H1 (cell line): ENCODE measurements at places on chromosomes 6 and 20.
A peak's percentile ranks its signal among the peaks of the same experiment; 100 is the strongest.

DNA sequence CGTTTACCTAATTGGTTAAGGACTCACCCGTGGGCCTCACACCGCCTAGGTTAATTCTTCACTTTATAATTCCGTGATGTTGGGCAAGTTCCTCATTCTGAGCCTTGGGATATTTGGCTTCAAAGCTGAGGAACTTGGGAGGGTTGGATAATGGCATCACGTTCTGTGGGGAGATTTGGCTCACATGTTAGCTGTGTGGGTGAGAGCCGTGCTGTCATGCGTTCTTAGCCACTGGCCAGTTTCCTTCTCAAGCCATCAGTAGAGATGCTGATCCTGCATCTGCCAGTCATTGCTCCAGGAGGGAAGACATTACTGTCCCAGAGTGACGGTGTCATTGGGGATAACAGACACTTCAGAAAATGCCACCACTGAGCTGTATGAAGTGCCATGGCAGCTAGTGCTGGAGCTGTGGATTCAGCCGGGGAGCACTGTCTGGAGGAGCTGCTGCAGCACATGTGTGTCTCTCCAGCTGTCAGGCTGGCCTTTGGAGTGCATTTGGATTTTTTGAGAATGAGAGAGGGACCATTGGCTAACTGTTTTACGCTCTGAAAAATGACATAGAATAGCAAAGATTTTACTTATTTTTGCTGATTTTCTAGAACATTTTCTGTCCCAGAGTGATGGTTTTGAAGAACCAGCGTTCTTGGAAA, 16.5 kb downstream of the IGF2R start:
- DNase-seq: no peak

DNA sequence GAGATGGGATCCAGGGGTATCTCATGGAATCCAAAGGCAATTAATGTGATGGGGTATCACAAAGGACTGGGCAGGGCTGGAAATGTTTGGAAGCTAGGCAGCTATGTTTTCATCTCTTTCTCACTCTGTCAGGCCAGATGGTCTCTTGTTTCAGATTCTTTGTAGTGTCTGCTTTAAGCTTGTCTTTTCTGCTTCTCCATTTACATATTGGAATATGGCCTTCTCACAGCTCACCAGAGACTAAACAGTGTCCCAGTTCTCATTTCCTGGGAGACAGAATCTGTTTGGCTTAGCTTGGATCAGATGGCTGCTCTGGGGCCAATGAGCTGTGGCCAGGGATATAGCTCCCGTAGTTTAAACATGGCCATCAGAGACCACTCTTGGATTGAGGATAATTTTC, 78.9 kb downstream of the SLC35F1 start:
- DNase-seq: no peak

DNA sequence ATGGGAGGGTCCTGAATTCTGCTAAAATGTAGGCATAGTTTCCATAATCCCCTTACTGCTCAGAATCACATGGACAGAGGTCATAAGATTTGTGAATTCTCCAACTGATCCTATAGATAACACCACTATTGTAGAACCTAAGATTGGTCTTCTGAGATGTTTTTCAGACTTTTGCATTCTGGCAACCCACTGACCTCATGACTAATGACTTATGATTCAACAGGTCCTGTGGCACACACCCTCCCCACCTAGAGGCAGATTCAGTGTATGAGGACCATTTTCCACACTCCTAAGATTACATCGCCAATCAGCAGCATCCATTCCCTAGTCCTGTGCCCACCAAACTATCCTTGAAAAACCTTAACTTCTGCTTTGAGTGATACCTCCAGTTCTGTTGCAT, 207.2 kb downstream of the BTBD9 start:
- no peak for DNase-seq

DNA sequence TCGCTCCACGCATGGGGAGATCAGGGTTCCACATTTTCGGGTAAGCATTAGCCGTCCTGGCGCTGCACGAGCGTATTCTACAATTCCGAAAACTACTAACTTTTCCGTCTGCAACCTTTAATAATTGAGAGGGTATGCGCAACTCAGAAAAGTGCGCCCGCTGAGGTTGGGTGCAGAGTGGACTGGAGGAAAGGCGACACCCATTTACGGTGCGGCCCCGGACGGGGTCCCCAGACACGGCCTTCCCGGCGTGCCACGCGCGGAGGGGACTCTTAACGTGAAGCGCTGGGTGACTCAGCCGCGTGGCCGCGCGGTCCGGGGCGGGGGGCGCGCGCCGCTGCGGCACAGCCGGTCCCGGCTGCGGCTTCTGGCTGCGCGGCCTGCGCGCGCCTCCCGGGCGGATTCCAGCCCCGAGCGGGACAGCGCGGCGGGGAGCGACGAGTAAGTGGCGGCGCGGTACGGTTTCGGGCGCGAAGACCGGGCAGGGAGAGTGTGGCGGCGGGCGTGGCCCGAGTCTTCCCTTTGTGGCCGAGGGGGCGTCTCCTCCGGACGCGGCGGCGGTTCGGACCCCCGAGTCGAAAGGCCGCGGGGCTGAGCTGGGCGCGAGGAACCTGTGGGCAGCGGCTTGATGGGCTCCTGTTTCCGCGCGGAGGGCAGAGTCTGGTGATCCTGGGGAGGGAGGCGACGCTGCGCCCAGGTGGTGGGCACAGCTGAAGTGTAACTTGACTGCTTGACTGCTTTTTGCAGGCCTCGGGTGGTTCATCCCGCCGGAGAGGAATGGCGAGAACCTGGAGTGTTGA, at the start of the genes KCTD20 and PXT1:
KCTD20 (plus strand) TSS at position 330 of the 800 bp plus-strand sequence. CDS start 27,098 bp downstream, outside the sequence.
PXT1 (minus strand) TSS at position 184 of the 800 bp plus-strand sequence. CDS start 16,772 bp downstream, outside the sequence.
- no peak for DNase-seq

DNA sequence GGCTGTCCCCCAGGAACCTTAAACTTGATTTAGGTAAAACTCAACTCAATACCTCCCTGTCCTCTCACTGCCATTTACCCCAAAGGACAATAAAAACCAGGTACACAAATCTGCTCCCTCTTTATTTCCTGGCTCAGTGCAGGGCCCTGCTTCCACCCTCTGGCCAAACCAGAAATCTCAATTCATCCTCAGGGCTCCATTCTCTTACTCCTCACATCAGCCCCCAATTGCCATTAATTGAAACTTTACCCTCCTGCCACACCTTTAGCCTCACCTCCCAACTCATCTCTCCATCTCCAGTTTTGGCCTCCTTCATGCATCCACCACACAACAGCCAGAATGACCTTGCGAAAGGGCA, 10.5 kb downstream of the ZBTB2 start:
- DNase-seq: no peak

GRCh38 chr6:1403851-1404712, 14.7 kb downstream of the FOXF2 start:
- no peak for DNase-seq

GRCh38 chr6:127954082-127954481, 53.2 kb upstream of the THEMIS start:
- DNase-seq: no peak

DNA sequence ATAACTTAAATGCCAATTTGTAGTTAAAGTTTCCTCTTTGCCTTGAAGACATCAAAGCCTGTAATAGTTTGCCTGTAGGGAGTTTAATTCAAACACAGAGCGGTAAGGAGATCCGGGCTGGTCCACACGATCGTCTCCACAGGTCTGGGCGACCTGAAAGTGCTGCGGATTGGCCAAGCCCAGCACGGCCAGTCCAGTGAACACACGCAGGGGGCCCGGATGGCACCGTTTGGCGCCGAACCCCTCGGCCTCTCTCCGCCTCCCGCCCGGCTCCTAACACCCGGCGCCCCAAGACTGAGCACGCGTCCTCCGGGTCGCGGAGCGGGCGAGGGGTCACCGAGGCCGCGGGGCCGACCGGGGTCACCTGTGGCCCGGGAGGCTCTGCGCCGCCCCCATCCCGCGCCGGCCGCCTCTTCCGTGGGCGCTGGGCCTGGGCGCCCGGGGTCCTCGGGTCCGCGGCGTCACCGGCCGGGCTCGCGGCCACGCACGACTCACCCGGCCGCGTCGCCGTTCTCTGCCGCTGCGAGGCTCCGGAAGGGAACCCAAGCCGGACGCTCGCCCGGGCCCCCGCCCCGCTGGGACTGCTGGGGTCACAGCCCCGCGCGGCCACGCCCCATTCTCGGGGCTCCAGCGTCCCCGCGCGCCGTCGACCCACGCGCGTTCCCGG, 481 bp downstream of the SERPINB6 start:
- DNase-seq: no peak

GRCh38 chr20:14005996-14006395, 10.7 kb downstream of the MACROD2 start:
- no peak for DNase-seq

GRCh38 chr20:8393381-8393780, 261.3 kb downstream of the PLCB1 start:
- DNase-seq: no peak

DNA sequence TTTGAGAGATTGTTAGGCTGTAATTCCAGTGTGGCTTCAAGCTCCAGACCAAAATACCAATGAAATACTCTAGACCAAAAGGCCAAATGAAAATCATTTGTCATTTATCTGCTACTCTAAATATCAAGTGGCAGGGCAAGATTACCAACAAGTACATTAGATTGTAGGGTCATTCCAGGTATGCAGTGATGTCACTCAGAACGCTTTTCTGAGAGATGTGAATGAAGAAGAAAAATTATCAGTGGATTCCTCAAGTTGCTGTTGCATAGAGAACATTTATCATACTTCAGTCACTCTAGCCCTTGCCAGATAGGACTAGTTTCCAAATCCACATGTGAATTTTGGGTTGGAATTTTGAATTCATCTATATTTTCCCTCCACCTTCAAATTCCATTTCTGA, 65.0 kb downstream of the ZFAND3 start:
- DNase-seq: no peak

- DNase-seq: no peak
Observed at GRCh38 chr20:60845146-60845545, 406.9 kb upstream of the CDH4 start.

DNA sequence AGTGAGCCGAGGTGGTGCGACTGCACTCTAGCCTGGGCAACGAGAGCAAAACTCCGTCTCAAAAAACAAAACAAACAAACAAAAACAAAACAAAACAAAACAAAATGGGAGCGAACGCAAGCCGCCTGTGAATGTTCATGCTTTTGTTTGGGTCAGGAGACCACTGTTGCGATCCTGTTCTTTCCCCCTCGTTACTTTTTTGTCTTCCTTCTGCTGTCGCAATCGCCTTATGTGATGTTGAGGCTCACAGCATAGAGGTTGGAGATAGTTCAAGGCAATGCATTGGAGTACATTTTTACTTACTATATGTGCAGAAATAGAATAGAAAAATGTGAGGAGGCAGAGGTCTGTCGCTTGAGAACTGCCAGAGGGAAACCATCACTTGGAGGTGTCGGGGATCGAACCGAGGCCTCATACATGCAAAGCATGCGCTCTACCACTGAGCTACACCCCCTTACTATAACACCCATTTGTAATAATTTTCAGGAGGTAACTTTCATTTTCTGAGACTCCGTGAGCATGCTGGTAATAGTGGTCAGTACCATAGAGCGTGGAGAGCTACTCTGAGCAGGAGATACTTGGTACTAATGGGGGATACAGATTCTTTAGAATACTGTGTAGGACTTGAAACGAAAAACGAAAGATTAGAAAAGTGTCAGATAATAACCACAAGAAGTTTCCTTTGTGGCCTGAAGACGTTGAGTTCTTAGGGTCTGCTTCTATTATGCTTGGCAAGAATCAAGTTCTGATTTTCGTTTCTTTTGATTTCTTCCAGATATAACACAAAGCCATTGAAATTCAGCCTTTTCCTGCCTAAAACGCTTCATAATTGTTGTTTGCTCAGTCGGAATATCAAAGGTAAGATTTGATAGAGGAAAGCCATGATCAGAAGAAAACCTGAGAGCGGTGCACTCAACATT, 121.1 kb downstream of the TRIM27 start:
- DNase-seq: peak; percentile 75
